ENCODE measurements at places on chromosomes 6 and 20.

GRCh38 chr6:78483553-78484197 lies 383.7 kb upstream of the IRAK1BP1 start:
- DNase-seq: no peak

- no peak for DNase-seq
Measured at GRCh38 chr6:169795196-169795595, 43.8 kb downstream of the ERMARD start.

DNA sequence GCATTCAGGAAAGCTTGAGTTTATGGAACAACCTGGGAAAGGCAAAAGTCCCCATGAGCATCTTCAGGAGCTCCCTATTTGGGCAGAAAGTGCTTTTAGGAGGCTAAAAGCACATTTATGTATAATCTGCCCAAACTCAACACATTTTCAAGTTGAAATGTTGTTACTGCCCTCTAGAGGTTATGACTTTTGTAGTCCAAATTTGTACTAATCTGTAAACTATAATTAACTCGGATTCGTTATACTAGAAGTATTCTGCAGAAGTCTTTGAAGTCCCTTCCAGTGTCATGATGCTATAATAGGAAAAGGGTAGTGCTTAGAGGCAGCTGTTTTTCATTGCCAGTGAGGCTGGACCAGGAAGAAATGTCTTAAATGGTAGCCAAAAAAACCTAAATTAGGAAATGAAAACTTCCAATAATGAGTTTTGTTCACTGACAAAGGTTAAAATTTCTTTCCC lies 44.8 kb upstream of the EMILIN3 start:
- DNase-seq: no peak

GRCh38 chr6:163324688-163325389 lies 89.7 kb upstream of the QKI start:
- no peak for DNase-seq

GRCh38 chr6:1885576-1886011 lies 275.9 kb downstream of the FOXC1 start:
- no peak for DNase-seq

DNA sequence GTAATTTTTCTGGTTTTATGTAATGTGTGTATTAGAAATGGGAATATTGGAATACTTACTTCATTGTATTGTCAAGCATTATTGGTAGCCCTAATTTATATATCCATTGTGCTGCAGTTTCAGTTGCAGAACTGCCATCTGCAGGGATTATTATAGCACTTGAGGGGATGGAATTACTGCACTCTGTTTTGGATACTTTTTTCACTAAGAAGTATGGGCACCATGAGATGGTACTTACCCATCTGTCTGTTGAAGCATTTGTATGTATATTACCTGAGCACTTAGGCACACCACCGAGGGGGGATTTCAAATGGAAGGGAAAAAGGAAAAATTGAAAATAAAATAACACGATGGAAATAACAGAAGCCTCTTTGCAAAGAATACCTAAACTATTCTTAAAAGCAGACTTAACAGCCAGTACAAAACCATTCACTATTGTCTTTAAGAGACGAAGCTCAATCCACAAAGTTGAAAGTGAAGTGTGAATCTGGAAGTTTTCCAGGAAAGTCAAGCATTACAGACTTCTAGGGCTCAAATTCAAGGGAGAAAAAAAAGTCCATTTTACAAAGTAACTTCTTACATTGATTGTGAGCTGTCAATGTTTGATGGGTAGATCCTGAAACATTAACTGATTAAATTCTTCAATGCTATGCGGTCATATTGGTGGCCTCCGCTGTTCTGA lies 318.7 kb downstream of the SOX4 start:
- no peak for DNase-seq

GRCh38 chr6:168967281-168967925 lies 286.2 kb downstream of the THBS2 start:
- no peak for DNase-seq

DNA sequence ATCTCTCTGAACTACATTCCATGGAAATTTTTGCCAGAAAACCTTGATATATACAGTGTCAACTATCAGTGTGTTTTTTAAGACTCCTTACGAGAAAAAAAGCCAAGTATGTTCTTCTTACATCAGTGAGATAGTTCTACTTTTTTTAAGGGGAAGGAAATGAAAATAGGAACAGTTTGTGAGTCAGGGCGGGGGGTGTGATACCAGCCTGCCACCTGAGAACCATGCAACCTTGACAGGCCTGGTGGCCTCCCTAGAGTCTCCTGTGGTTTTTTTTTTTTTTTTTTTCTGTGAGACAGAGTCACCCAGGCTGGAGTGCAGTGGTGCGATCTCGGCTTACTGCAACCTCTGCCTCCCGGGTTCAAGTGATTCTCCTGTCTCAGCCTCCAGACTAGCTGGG lies 96.3 kb upstream of the GCM1 start:
- DNase-seq: no peak

DNA sequence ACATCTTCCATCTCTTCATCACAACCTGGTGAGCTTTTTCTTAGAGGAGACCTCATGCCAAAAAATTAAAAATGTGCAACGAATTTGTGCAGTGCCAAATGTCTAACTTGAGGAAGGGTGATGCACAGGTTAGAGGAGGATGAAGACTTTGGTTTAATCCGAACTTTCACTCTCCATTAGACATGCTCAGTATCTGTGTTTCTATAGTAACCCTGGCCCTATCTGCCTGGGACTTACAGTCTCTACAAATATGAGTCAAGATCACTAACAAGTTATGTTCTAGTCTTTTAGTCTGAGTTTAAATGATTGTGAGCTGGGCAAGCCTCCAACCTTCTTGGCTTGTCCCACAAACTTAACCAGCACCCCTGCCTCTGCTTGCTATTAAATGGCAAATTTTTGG lies 377.0 kb downstream of the BMP2 start:
- DNase-seq: no peak

DNA sequence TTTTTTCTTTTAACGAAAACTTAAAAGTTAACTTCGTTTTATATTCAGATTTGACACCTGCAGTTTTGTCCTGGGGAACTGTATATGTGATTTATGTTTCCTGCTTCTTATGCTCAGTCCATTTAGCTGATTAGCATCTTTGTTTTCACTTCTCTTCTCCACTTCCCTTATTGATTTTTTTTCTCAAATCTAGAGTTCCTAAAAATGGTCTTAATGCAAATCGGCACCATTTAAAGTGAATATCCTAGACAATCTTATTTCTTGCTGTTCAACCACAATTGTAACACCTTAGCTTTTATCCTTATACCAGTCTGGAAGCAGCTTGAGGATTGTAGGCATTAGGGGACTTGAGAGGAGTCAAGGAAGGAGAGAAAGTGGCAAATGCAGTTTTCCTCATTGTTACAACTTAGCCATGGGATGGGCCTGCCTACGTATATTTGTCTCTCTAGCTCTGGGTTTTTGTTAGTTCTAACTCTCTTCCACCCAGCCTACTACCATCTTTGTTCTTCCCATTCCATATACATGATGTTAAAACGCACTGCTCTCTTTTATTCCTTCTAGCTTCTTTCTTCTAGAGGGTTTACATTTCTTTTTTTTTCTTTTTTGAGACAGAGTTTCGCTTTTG lies 8.5 kb downstream of the QRSL1 start:
- no peak for DNase-seq

DNA sequence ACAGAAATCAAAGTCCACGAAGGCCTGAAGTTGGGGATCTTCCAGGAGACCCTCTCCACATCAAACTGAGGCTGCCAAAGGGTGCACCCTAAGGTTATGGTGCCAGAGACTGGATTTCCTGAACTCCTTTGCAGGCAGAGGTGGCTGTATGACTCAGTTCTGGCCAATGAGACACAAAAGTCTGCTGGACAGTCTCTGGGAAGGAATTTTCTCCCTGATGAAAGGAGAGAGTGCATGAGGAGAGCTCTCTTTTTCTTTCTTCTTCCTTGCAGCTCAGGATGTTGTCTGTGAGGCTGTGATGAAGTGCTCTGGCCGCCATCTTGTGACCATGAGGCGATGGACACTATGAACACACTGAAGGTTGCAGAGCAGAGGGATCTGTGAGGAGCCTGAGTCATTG lies 85.2 kb downstream of the MDGA1 start:
- no peak for DNase-seq

- DNase-seq: no peak
Measured at GRCh38 chr6:10415617-10416480, 975 bp upstream of the TFAP2A start.

DNA sequence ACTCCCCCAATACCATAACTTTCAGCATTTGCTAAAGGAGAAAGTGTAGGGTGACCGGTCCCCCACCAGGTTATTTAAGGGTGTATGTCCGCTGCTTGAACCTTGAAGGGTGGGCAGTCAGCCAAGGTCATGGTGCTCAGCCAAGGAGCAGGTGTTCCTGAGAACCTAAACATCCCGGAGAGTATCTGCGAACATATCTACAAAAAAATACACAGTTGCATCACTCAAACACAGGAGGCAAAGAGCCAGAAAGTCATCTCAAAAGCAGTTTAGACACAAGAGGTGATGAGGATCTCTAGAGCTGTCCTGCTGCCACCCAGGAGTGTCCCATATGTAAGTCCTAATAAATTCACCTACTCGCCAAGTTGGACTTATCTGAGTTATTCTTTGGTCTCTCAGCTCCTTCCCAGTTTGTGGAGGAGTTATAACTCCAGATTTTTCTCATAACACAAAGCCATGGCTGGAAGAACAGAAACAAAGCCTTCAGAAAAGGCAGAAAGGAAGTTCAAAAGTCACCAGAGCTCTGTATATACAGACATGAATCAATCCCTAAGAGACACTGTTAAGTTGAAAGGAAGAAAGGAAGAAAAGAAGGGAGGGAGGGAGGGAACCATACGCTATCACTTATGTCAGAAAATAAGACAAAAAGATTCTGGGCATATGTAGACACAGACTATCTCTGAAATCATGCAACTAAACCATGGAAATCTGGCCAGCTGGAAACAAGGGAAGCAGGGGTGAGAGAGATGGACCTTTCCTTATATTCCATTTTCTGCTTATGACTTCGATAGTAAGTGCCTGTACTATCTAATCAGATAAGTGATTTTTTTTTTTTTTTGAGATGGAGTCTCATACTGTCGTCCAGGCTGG lies 11.3 kb downstream of the MBOAT1 start:
- no peak for DNase-seq

DNA sequence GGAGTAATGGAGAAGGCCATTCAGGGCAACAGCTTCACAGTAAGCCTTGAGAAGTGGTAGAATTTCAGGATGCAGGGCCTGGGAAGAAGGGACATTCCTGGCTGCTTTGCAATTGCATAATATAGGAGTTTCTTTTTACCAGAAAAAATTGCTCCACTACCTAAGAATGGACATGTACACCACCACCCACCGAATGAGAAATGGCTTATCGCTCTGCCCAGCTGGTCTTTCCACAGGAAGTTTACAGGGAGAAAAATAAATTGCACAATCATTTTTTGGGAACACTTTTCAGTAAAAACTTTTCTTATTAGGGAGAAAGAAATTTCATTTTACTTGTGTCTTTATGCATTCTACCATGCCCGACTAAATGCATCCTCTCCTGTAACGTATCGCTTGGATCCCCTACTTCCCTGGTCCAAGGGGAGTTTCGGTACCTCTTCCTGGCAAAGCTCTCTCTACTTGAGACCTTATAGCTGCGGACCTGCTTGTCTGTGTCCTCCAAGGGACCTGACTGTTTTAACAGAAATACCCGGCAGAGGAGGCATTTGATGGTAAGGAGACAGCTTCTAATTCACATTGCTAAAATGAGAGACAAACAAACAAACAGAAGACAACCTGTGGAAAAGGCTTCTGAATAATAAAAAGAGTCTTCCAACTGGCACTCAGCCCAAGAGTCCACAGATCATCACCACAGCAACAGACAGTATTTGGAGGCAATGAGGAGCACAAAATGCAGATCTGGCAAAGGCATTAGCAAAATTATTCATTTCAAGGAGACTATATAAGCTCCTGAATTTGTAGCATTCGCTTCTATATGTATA lies 54.2 kb downstream of the MAP3K5 start:
- no peak for DNase-seq

GRCh38 chr6:45433533-45434380 lies 56.0 kb upstream of the SUPT3H start:
- no peak for DNase-seq

DNA sequence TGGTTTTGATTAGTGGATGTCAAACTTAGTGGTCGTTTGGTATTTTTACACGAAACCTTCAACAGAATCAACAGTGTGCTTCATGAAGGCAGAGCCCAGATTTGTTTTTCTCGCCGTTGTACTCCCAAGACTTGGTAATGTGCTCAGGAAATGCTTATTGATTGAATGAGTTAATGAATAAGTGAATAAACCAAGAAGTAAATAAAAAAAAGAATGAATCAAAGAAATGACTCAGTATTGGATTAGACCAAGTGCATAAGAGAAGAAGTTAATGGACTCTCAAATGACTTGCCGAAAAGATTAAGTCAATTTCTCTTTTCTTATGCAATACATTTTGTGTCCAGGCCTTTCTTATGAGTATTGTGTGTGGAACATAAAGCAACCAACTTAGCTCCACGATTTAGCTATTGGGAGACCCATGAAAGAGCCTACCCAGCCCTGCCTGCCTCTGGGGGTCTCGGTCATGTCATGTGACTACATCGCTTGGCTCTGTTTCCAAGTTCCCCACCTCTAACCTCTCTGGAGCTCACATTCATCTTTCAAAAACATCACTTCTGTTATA lies 10.6 kb upstream of the FUCA2 start:
- no peak for DNase-seq

- DNase-seq: no peak
Measured at GRCh38 chr6:75493400-75494064, at the start of gene FILIP1. Gene FILIP1 (minus strand): TSS chr6:75493800. CDS start chr6:75414972, 78,828 bp downstream.

- no peak for DNase-seq
Measured at GRCh38 chr20:61964675-61965605, 100.7 kb downstream of the TAF4 start.

GRCh38 chr6:141326925-141327324 lies 805.8 kb upstream of the GJE1 start:
- DNase-seq: no peak

- peak; percentile 57 for DNase-seq
Measured at GRCh38 chr6:11363881-11364576, 131.6 kb upstream of the NEDD9 start.

DNA sequence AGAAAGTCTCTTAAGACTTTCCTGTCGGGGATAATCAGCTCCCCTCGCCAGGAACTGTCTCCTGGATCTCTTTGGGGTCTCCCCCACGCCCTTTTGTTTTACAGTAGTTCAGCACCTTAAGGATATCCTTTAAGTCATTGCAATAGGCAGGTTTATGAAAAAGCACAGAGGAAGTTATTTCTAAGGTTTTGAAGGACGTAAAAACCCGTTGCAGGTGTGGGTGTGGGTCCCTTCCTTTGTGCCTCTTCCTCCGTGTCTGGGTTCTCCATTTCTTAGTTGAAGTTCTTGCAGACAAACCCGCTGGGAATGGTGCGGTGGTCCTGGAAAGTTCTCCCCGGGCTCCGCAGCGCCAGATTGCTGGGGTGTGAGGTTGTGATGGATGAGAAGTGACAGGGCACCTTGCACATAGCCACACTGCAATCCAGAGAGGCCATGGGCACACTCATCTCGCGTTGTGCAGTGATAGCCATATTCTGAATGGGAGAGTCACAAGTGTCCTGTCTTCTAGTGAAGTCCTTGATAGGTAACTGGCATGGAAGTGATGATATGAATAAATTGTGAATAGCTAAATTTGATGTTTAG lies 65.2 kb downstream of the GTF2H5 start:
- no peak for DNase-seq

GRCh38 chr6:44167567-44167966 lies 8.9 kb downstream of the CAPN11 start:
- DNase-seq: no peak
